CD8-positive, alpha-beta memory T cell (primary cell): ENCODE measurements at places on chromosomes 12 and 14.

DNA sequence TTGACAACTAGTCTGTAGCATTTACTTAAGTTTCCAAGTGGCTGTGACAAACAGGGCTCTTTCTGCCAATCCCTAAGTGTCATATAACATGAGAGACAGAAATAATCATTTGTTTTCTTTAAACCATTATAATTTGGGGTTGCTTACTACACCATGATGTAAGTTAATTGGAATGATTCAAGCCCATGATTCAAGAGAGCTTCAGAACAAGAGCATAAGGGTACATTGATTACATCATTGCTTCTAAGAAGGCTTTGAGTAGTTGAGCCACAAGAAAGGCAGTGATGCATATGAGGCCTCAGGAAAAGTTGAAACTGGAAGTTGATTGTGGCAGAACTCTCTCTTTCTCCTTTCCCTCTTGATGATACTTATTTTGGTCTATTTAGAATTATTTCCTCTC, 444.0 kb downstream of the CCER1 start:
- no peak for DNase-seq

DNA sequence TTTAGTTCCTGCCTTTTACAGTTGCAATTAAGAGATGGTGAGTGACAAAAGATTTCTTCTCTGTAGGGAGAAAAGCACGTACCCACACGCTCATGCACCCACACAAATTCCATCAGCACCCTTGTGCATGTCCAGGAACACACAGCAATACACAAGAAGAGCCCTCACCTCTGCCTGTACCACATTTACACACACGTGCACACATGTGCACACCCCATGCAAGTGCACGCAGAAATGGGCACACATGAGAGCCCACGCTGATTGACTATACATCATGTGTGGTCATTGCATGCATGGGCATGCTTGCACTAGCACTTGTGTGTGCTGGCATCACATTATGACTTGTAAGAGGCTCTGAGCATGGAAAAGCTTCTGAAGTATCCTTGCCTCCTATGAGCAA, 70.5 kb downstream of the SERPINA3 start:
- no peak for DNase-seq

- no peak for DNase-seq
Observed at GRCh38 chr12:29415111-29415510, 34.1 kb upstream of the ERGIC2 start.

- no peak for DNase-seq
Observed at GRCh38 chr12:32033406-32033805, 73.2 kb upstream of the BICD1 start.

- DNase-seq: no peak
Observed at GRCh38 chr12:2959505-2960389, 550 bp downstream of the TEAD4 start.

DNA sequence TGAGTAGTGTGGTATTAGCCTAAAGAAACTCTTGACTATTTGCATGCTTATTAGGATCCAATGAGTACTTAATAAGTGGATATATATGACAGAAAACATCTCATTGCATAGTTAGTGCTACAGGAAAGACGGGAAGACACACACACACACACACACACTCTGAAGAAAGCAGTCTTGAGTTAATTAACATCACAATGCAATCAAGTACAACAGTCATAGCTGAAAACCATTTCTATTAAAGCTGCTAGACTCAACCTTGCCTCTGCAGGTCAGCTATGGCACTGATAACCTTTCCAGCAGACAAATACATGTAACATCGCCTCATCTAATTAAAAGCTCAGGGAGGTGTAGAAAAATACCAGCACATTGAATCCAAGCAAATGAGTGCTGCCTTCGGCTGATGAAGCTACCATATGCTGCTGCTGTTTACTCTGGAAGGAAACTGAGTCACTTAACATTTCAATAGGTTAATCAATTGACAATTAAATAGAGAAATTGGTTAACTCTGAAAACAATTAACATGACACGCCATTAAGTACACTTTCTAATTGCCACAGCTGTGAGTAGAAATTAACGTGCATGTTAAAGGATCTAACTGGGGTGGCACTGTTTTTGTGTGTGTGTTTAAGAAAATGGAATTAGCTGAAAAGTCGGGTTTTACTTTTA, 93.2 kb upstream of the OTX2 start:
- DNase-seq: no peak

DNA sequence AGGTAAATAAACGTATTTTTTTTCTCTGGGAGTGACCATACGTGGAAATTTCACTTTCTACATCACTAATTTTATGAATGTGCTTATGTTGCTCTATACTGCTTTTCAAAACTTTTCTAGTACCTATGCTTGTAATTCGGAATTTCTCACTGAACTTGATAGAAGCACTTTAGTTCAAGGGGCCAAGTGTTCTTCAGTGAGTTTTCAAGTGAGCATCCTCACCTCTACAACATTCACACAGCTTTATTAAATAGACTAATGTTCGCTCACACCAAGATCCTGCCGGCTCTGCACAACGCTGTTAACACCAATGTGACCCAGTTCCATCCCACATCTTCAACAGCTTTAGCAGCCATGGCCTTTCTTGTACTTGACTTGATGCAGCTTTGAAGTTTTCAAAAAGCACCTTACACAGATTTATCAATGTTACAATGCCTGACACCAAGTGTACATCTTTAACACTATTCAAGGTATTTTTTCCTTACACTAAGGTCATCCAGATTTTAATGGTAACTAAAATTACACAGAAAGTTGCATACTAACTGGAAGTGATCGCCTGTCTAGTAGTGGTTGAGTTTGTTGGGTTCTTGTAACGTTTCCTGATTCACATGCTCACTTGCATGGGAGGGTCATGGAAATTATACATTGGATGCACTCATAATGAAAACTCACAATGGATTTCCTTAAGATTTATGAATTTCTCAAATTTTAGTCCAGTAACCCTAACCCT, 4.5 kb downstream of the UBC start:
- no peak for DNase-seq

- DNase-seq: no peak
Observed at GRCh38 chr12:96274331-96274730, 80.2 kb downstream of the ELK3 start.

- DNase-seq: no peak
Observed at GRCh38 chr14:41878321-41878720, 271.6 kb downstream of the LRFN5 start.

DNA sequence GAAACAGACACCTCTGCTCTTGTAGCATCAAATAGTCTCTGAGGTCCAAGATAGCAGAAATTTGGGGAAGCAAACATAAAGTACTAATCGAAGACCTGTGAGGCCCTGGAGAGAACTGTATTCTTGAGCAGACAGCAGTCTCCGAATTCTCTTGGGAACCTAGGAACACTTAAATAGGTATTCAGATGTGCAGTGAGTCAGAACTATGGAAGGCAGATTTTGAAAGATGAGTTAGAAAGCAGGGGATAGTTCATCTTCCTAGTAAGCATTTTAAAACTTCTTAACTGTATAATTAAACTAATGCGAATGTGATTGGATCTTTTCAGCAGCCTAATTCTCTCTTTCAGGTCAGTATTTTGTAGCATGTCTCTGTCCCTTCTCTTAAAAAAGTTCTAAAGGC, 30.6 kb downstream of the NAA30 start:
- DNase-seq: no peak

DNA sequence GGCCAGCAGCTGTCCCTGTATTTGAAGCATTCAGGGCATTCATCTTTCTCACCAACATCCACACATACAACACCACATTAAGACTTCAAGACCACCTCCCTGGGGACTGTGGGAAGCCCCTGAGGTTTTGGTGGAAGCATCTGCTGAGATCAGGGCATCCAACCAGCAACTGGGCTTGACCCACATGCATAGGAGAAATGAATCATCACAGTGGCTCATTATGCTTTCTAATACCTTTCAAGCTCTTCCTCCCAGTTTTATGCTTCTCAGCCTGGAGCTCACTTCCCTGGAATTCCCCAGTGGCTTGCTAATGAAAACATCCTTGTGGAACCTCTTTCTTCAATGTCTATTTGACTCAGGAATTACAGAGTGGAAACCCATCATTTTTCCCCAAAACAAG, 21.4 kb upstream of the CMKLR1 start:
- DNase-seq: no peak

DNA sequence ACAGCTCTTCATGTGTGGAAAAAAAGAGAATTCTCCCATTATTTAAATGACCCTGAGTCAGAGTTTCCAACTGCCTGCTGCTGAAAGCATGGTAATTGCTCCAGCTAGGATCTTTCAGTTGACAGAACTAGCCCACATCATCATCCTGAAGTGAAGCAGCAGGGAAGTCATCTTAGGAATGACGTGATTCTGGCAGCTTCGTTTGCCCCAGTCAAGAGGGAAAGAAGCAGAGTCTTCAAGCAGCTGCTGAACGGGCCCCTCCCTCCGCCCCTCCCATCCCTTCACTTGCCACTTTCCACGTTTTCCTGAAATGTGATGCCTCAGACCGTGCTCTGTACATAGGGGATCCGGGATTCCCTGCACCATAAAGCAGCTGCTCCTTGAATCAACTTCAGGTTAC, 455.0 kb upstream of the TMEM132C start:
- DNase-seq: no peak

DNA sequence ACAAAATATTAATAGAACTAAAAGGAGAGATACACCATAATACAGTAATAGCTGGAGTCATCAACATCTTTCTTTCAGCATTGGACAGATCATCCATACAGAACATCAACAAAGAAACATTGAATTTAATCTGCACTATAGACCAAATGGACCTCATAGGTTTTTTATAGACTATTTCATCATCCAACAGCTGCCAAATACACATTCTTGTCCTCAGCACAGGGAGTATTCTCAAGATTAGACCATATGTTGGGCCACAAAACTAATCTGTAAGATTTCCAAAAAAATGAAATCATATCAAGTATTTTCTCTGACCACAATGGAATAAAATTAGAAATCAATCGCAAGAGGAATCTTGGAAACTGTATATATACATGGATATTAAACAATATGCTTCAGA, 86.9 kb downstream of the FSCB start:
- no peak for DNase-seq

DNA sequence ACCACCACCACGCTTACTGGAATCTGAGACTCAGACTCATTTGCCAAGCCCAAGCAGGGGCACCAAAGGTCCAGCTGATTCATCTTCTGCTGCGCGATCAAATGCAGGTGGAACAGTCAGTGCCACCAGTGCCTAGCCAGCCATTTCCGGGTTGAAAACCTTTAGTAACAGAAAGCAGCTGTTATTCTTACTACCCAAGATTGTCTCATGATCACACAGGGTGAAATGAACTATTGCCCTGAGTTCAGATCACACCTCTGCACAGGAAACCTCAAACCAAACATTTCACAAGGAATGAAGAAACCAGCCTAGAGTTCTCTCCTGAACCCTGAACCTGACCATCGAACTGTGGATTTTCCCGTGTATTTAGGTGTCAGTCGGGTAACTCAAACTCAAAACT, 88.9 kb downstream of the RIMBP2 start:
- DNase-seq: no peak

DNA sequence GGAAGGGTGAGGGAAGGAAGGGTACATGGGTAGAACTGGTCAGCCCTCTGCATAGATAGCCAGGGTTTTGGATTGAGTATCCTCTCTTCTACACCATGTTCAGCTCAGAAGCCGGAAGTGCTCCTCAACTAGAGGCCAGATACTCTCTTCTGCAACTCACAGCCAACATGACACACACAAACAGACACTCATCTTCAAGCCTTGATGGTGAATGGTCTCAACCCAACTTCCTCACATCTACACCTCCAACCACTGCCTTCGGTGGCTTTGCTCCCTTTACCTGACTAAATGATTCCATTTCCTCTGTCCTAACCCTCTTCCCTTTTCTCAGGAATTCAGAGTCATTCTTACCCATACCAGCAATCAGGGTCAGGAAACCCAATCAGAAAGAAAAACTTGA, 7.6 kb upstream of the FKBP11 start:
- no peak for DNase-seq

DNA sequence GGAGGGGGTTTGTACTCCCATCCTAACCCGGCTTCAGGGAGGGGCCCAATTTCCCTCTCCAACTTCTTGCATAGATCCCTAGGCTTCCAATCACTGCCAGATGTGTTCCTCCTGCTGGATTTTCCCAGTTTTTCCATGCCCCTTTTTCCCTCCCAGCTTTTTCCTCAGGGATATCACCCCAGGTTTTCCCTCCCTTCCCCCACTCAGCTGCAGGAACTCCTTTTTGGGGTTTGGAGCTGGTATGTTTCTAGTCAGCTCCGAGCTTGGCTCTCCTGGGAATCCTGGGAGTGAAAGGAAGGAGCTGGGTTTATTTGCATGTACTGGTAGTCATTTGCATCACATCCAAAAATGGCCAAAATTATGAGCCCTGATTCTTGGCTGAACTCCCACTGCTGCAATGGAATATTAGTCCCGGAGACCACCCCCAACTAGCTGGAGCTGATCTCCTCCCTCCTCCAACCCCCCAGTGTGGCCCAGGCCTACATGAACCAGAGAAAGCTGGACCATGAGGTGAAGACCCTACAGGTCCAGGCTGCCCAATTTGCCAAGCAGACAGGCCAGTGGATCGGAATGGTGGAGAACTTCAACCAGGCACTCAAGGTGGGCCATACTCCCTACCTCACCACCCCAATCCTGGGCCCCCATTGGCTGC, 1.4 kb upstream of the RDH5 start:
- no peak for DNase-seq

- DNase-seq: no peak
Observed at GRCh38 chr14:67908052-67908754, 88.6 kb downstream of the RAD51B start.

GRCh38 chr12:4134448-4135263, 138.9 kb upstream of the CCND2 start:
- DNase-seq: no peak

GRCh38 chr12:85621041-85621440, 215.2 kb downstream of the RASSF9 start:
- no peak for DNase-seq

DNA sequence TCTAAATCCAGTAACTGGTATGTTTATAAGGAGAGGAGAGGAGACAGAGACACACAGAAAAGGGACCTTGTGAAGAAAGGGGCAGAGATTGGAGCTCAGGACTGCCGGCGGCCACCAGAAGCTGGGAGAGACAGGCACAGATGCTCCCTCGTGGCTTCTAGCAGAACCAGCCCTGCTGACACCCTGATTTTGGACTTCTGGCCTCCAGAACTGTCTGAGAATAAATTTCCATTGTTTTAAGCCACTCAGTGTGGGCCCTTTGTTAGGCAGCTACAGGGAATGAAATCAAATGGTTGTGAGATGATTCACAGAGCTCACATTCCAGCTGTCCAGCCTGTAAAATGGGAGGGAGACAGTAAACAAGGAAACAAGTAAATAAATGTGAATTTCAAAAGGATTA, 47.6 kb downstream of the TMEM132C start:
- DNase-seq: no peak

- DNase-seq: no peak
Observed at GRCh38 chr14:64040044-64040443, 187.2 kb downstream of the SYNE2 start.

DNA sequence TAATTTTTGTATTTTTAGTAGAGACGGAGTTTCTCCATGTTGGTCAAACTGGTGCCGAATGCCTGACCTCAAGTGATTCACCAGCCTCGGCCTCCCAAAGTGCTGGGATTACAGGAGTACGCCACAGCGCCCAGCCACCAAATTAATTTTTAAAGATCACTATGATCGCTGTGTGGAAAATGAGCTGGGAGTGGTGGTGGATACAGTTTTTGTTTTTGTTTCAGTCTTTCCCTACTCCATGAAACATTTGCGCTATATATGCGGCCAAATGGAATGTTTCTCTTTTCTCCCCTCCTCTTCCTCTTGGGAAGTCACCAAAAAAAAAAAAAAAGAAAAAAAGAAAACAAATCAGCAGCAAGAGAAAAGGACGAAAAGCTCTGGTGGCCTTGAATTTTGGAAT, 20.8 kb upstream of the P2RX4 start:
- no peak for DNase-seq

- no peak for DNase-seq
Observed at GRCh38 chr12:14995583-14996425, 23.0 kb downstream of the PDE6H start.
